ENCODE measurements at places on chromosomes 1 and 21.

GRCh38 chr1:69139007-69139406, 428.7 kb upstream of the LRRC7 start:
- DNase-seq, result no peak

DNA sequence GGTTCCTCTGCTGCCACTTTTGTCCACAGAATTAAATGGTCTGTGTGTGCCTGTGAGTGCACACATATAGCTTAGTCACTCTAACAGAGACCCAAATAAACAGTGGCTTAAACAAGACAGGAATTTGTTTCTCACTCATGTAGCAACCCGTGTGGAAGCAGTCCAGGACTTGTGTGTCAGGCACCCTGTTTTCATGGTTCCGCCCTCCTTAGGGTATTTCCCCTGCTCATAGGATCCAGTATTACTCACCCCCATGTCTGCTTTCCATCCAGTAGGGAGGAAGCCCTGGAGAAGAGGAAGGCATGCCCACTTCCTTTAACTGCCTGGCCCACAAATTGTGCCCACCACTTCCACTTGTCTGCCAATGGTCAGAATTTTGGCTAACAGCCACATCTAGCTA, 41.3 kb upstream of the TACSTD2 start:
- DNase-seq, result no peak

DNA sequence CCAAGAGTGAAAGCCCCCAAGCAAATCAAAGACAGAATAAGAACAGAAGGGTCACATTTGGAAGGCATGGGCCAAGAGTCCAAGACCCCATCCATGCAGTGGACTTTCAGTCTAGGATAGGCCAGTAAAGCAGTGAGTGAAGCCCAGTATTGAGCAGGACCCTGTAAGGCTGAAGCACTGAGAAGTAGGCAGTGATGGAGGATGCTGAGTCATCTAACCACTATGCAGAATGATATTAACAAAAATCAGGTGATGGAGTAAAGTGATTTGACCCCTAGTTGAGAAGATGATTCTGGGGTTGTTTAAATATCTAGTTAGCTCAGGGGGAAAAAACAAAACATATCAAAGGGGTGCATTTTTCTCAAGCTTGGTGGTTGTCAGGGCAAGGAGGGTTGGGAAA, 308.7 kb upstream of the PLXNA2 start:
- no peak for DNase-seq

DNA sequence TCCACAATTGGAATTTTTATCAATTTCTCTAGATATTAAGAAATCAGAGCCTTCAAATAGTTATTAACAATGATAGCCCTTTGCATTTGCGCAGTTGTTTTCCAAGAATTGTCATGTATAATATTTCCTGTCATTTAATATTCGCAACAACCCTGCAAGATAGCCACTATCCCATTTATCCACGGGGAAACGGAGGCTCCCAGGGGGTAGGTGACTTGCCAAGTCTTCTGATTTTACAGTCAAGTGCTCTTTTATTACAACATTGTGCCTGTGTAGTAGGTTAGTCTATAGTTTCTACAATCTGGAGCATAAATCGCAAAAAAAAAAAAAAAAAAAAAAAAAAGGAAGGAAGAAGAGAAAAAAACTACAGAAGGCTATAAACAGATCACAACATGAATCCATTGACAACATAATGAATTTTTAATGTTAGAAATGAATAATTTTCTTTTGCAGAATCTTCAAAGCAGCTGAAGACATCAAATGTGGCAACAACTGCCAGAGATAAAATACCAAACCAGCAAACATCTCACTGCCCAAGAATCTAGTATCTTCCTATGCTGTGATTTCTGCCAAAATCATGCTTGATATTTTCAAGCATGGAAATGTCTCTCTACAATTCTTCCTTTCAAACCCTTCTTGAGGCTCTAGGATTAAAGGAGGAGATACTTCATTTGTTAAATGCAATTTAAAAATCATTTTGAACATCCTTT, 125.5 kb downstream of the PTPN14 start:
- no peak for DNase-seq

GRCh38 chr21:32336711-32337110, 38.1 kb downstream of the MRAP start:
- no peak for DNase-seq

DNA sequence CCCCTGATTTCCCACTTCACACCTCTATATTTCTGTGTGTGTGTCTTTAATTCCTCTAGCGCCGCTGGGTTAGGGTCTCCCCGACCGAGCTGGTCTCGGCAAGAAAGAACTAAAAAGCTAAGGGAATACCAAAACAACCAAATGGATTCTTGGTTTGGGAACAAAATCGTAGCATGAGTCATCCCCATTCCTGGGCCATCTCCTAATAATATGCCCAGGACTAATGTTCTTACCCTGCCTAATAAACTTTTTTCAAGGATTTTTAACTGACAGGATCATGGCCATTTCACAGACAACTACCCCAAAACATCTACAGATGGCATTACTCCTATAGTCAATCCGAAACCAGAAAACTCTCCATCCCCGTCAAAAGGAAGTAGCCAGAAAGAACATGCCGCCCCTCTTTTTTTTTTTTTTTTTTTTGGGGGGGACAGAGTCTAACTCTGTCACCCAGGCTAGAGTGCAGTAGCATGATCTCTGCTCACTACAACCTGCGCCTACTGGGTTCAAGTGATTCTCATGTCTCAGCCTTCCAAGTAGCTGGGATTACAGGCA, 4.1 kb upstream of the HPDL start:
- no peak for DNase-seq

DNA sequence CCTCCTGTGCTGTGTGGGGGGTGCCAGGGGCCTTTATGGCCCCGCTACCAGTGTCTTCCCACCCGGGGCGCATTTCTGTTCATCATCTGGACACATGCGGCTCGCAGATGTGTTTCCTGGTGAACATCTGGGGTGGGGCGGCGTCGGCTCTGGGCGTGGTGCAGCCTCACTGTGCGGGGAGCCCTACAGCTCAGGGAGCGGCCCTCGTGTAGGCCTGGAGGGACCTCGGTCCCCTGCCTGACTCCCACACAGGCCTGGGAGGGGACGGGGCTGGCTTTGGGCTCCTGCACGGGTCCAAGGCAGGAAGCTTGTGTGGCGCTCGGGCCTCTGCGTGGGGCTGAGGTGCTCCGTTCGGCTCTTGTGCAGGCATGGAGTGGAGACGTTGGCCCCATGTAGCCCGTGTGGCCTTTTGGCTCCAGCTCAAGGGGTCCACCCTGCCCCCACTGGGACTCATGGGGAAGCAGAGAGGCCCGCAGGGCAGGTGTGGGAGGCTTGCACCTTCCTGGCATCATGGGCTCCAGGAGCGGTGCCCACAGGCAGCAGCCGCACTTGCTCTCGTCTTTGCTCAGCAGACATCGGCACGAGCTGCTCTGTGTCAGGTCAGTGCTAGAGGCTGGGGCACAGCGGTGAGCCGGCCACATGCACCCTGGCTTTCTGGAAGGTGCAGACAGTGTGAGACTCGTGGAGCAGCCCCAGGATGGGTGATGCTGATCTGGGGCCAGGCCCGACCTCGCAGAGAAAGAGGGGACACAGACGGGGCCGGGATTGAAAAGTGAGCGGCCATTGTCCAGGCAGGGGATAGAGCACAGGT, 90.1 kb upstream of the ACTRT2 start:
- DNase-seq, result no peak

DNA sequence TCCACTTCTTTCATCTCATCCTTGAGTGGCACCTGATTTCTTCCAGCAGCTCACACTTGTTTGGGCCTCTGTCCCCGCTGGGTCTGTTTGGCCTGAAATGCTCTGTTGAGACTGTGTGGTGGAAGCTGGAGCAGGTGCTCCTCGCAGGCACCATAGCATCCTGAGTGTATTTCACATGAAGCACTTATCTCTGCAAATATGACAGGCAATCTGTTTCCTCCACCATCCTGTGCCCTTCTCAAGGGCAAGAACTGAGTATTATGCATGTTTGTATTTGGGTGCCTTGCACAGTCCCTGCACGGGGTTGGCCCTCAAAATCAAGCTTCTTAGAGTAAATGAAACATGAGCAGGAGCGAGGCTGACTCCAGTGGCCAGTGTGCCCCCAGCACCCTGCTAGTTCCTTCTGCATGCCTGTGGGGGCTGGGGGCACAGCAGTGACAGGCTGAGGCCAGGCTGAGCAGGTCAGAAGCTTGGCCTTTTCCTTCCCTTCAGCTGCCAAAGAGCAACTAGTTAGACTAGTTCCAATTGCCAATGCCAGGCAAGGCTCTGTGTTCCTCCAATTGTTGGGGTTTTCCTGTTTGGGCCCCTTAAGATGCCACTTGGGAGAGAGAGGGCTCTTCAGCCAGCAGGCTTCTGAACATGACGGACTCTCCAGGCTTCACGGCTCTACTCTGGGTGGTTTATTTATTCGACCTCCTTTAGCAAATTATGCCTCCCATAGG, 129.6 kb upstream of the ATP1A1 start:
- DNase-seq, result no peak

DNA sequence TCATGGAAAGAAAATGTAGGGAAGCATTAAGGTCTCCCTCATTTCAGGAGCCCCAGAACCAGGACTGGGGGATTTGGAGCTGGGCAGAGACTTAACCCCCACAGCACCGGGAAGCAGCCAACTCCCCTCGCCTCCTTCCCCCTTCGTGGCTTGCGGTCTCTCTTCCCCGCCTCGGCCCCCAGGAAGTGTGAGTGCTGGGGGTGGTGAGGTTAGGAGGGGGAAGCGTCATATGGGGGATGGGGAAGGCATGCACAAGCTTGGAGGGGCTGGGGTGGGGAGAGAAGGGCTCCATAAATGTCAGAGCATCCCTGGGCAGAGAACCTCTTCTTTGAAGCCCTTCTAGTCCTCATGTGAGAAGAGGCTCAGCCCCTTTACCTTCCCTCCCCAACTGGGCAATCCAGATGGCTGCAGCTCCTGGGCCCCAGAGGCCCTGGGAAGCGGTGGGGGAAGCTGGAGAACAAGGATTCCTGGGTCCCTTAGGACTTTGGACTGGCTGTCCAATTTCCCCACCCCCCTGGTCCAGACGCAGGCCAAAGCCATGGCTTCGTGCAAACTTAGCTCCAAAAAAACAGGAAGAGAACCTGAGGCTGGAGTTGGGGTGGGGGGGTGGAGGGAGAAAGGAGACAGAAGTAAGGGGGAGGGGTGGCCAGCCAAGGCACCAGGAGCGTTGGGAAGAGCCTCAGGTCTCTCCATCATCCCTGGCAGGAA, 7.8 kb downstream of the ZBTB7B start:
- DNase-seq, result no peak

GRCh38 chr21:33734291-33734690, 92.0 kb downstream of the ITSN1 start:
- no peak for DNase-seq

DNA sequence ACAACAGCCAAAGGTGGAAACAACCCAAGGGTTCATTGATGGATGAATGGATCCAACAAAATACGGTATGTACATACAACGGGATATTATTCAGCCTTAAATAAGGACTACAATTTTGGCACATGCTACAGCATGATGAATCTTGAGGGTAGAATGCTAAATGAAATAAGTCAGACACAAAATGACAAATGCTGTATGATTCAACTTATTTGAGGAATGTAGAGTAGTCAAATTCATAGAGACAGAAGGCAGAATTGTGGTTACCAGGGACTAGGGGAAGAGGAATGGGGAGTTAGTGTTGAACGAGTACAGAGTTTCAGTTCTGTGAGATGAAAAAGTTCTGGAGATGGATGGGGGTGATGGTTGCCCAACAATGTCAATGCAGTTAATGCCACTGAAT, 118.0 kb upstream of the PAXBP1 start:
- DNase-seq, result no peak

DNA sequence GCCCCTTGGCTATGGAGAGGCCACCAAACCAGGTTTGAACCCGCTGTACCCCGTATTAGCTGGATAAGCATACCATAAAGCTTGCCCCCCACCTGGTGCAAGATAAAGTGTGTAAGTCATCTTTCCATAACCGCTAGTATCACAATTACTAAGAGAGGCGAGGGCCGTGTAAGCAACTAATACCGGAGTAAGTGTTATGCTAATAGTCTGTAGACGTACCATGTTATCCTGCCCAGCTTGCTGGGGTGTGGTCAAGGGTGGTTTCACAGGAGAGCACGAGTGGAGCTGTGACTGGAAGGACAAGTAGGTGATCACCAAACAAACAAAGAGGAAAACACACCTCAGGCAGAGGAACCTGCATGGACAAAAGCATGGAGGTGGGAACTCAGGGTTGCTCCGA, 3.6 kb upstream of the TNFRSF1B start:
- DNase-seq, result no peak

DNA sequence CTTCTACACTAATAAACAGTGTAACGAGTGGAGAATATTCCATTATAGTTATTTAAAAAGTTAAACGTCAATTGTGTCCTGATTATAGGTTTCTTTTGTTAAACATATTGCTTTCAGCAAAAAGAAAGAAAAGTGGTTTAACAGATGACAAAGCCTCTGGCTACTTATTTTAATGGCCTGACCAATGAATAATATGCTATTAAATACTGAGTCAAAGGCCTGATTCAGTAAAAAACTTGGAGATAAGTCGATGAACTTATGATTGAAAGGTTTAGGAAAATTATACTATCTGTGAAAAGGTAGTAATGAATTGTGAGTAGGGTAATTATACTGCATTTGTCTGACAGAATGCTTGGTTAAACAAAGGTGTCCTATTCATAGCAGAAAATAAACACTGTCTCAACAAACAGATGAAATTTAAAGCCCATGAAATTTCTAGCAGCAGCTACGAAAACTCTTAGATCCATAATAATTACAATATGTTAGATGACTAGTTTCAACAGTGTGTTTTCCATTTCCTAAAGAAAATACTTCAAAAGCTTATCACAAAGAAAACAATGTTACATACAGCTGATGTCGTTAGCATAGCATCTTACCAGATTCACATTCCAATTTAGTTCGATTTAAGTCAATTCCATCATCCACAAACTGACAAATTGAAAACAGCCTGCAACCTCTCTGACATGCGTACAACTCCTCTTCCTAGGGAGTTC, 6.2 kb downstream of the TMEM59 start:
- no peak for DNase-seq

- DNase-seq, result peak; percentile 84
These were observed 59.9 kb upstream of the JAK1 start for GRCh38 chr1:65026235-65026634.

DNA sequence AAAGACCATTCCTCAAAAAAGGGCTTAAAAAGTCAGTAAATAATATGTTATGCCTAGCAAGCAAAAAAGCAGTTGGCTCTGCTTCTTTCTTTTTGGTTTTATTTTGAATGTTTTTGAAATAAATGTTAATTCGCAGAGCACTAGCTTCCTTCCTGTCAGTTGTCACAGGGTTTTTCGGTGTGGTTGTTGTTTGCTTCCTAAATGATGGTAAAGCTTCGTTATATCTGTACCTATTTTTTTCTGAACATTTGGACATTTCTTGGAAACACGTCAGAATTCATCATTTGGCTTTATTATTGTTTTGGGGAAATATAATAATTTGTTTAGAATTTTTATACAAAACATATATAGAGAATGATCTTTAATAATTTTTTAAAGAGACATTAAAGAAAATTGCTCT, 351.9 kb upstream of the SGIP1 start:
- DNase-seq, result no peak
